ENCODE measurements at places on chromosomes 5 and 9.

DNA sequence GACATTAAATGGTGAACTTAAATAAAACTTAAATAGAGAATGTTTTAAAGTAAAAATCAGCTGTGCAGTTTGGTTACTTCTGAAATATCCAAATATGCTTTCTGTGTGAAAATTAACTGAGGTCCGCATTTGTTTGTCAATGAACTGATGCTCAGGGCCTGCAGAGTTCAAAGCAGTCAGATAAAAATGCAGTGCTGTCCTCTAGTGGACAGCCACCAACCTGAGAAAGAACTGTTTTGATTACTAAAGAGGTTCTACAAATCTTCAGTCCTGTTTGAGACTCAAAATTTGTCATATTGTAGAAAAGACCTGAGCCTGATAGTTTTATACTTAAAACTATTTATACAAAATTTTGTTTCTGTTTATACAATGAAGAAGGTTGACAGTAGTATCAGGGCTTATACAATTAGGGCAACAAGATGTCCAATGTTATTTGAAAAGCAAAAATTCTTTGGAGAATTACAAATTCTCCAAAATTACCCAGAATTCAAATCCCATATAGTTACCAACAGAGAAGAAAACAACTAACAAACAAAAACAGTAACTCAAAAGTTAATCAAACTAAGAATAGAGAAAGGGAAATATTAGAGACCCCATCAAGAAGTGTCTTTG is 232.3 kb upstream of the TBCA start:
- no peak for DNase-seq

DNA sequence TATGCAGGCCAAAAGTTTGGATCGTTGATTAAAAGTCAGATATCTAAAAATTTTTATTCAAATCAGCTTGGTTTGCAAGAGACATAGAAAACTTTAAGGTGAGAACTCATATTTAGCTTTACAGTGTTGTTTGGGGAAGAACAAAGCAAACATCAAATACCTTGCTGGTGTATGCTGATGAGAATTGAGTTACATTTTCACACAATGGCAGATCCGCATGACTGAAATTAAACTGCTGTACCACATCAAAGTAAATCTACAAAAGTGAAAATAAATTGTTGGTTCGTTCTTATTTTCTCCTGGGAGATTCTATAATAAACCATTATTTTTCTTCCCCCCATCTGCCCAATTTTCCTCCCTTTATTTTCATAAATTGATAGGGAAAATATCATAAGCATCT is 198.2 kb upstream of the PCSK5 start:
- no peak for DNase-seq

GRCh38 chr9:83267741-83268140 is 204.8 kb upstream of the RASEF start:
- no peak for DNase-seq

DNA sequence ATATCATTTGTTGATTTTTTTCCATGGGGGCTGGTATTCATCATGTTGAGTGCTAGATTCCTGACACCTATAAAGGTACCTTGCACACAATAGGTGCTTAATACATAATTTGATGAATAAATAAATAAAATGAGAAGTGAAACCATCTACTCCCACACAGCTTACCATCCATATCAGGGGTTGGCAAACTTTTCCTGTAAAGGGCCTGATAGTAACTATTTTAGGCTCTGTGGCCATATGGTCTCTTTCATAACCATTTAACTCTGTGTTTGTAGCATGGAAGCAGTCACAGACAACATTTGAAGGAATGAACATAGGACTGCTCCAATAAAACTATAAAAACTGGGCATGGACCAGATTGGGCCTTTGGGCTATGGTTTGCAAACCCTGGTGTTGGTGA is 100.3 kb downstream of the GCNT1 start:
- DNase-seq: no peak

GRCh38 chr5:35370871-35371270 is 140.6 kb upstream of the PRLR start:
- DNase-seq: no peak

- no peak for DNase-seq
These were observed 36.8 kb upstream of the ZNF354A start for GRCh38 chr5:178766936-178767912.

- no peak for DNase-seq
These were observed 218.3 kb upstream of the ZNF462 start for GRCh38 chr9:106644661-106645060.

- DNase-seq: no peak
These were observed 14.6 kb upstream of the GLIPR2 start for GRCh38 chr9:36121971-36122370.

DNA sequence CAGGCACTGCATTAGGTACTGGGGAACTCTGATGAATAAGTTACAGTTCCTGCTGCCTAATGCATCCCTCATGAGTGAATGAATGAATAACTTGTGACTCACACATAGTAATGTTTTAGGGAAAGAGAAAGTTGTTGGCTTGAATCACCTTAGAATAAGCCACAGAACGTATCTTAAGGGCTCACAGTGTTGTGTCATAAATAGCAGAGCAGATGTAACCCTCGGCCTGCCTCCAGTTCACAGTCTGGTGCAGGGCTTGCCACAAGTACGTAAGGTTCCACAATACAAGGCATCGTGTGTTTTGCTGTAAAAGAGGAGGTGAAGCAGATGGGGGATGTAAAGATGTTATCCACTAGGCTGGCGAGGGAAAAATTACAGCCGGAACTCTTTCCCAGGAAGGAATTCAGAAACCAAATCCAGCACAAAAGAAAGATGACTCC is 218.7 kb downstream of the TRPM3 start:
- no peak for DNase-seq

- no peak for DNase-seq
These were observed 35.9 kb downstream of the ASS1 start for GRCh38 chr9:130480673-130481072.

GRCh38 chr9:105459336-105459735 is 11.5 kb downstream of the FSD1L start:
- DNase-seq: no peak

GRCh38 chr9:98552331-98552730 is 156.4 kb downstream of the GABBR2 start:
- no peak for DNase-seq
